ENCODE measurements at places on chromosomes 3 and 15. TPM values are rescaled to one million over a fixed set of nuclear protein-coding genes. Genes with fewer than 3 reads are reported as not detected.
A peak's percentile ranks its signal among the peaks of the same experiment; 100 is the strongest.

DNA sequence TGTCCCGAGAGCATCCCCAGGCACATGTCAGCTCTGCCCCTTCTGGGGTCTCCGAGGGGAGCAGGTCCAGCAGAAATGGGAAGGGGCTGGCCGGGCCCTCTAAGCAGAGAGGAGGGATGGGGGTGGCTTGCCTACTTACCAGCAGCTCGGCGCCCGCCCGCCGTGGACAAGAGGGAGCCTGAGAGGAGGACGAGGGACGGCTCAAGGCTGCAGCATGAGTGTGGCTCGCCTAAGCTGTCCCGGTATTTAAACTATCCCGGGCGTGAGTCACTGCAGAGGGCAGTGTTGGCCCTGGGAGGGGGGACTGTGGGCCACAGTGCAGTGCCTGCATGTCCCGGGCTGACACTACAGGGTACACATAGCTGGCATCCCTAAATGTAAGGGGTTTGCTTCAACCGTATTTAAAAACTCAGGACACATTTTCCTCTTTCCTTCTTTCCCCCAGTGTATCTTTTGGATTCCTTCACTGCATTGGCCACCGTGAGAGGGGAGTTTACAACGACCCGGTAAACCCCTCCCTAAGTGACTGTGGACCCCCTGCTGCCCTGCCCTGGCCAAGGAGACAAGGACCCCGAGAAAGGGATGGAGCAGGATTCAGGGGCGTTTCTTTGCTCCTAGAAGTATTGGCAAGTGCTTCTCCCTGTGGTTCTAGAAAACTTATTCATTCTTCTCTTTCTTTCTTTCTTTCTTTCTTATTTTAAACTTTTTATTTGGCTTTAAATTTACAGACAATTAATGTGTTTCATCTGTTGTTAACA, at the start of gene LRRC15:
Gene LRRC15 (minus strand): TSS at position 222 of the 758 bp plus-strand sequence. CDS start 8,700 bp downstream, outside the sequence.
- DNase-seq = no peak

ITIH4 gene
- 26.9 TPM for total RNA-seq

DNA sequence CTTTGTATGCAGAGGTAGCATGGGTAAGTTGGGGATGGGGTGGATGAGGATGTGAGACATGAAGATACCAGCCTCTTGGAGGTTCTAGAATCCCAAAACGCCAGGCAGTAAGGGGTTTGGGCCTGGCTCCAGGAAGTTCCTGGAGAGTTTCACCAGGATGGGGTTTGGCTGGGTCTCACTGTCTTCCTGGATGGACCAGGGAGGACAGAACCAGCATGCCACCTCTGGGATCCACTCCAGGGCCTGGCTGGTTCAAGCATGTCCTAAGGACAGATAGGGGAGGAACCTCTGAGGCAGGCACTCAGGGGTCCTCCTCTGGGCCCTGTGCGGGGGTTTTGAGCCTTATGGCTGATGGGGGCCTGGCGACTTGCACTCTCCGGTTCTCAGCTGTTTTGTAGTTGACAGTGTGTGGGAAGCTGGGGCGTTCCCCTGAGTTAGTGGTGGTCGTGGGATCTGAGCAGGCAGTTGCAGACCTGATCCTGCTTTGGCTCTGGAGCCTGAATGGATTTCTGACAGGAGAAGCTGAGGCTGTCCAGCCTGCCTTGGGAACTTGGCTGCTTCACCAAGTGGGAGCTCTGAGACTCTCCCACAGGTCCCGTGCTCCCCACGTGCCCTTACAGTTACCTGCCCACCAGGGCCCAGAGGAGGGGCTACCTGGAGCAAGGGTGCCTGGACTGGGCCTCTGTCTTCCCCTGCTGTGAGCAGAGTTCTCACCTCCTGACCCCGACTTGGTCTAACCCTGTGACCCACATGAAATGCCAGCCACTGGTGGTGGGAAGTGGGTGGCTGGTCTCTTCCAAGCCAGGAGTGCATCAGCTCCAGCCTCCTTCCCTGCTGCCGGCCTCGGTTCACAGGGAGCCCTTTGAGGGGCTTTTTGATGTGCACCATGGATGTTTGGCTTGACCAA, 128.4 kb downstream of the EEFSEC start:
- DNase-seq = peak; percentile 49

DNA sequence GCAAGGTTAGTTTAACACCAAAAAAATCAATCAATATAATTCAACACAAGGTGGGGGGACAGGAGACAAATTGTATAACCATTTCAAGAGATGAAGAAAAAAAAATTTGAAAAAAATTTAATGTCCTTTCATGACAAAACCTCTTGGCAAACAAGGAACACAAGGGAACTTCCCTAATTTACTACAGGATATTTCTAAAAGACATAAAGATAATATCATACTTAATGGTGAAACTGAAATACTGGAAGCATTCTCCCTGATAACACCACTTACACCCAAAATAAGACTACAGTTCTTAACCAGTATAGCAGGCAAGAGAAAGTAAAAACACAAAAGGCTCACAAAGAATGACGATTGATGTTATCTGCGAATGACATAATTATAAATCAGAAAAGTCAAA, 44.7 kb downstream of the IFT57 start:
- DNase-seq = no peak

TMIE gene
- total RNA-seq = 1.7 TPM

DNA sequence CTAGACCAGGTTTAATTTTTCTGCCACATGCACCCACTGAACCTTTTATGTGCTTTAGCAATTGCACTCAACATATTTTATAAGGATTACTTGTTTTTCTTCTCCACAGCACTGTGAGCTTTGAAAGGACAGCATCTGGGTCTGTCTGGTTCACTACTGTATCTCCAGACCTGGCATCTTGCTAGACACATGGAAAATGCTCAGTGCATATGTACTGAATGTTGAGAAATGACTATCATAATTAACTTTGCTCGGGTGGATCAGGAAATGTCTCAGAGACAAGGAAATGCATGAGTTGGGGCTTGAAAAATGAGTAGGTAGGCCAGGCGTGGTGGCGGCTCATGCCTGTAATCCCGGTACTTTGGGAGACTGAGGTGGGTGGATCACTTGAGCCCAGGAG, 40.2 kb downstream of the DOCK3 start:
- DNase-seq = no peak

DNA sequence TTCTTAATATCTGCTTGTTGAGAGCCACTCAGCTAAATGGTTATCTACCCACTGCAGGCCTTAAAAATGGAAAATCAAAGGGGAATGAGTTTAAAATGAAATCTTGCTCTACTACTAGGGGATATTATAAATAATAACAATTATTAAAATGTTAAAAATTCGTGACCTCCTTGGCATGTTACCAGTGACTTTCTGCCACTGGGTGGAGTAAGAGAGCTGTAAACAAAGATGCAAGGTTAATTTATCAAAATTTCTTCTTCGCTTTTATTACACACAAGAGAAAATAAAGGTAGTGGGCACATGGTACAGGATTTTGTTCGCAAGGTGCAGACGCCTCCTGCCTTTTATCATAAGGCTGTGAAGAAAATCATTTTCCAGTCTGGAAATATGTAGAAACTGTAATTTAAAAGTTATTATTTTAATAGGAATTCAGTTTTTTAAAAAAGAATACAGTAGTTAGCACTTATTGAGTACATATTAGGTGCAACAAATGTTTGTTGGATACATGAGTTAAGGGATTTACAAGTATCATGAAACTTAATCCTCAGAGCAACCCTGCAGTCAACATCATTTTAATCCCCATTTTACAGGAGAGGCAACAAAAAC, 272.6 kb downstream of the SUCLG2 start:
- DNase-seq = no peak

DNA sequence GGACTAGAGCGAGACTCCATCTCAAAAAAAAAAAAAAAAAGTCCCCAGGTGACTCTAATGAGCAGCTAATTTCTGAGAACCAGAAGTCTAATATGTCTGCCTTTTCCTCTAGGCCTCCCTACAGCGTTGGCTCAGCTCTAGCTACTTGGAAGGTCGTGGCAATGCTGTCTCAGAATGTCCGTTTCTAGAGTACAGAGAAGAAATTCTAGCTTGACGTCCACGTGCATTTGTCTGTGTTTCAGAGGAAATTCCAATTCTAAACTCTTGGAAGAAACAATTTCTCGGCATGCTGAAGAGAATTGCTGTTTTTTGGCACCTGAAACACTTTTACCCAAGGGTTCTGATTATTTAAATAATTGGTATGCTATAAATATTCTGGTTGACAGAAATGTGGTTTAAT, 78.8 kb downstream of the SOX2 start:
- DNase-seq = no peak
